ENCODE measurements at places on chromosomes 1 and 21.

DNA sequence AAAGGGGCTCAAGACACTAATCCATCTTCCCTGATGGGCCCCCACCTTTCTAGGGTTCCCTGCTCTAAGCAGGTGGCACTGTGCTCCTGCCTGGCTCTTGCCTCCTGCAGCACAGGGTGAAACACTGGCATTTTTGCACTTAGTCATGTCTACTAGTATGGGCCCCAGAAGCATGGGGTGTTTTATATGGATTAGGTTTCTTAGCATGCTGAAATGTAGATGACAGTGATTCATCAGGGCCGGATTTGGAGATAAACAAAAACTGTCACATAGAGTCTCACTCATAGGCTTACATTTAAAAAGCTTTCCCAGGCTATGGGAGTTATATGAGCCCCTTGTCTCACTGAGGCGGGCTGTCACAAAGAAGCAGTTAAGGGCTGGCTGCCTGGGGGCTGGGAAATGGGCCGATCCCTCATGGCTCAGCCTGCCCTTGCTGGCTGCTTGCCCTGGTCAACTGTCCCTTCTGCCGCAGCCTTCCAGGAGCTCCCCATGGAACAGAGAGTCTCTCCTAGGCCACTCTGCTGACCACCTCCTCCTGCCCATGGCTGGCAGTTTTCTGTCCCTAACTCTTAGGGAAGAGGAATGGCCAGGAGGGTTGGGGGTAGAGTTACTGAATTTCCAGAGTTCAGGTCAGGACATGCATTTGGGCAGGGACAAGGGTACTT lies 6.5 kb downstream of the GALNT2 start:
- DNase-seq: no peak

- peak; percentile 84 for DNase-seq
Observed at GRCh38 chr1:147515045-147515869, 26.0 kb upstream of the BCL9 start.

GRCh38 chr1:237858992-237859391 lies 31.7 kb downstream of the ZP4 start:
- DNase-seq: no peak

- no peak for DNase-seq
Observed at GRCh38 chr1:226541631-226542622, 6.6 kb upstream of the STUM start.

- DNase-seq: no peak
Observed at GRCh38 chr1:178946416-178946815, 75.5 kb upstream of the ANGPTL1 start.

DNA sequence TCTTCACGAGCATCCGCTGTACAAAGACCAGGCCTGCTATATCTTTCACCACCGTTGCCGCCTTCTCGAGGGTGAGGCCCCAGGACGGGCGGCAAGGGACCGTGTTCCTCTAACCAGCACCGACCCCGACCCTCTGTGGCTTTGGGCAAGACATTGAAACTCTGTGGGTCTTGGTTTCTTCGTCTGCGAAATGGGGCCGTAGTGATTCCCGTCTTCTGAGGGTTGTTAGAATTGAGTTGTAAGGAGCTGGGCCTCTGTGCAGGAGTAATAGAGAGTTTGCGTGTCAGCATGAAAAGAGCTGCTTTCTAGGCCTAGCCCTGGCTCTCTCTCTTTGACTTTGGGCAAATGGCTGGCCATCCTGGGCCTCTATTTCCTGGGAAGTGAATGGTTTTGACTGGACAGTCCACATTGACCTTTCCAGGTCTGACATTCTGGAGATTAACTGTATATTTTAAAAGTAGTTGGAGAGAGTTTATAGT lies 591 bp downstream of the MRPL37 start:
- no peak for DNase-seq

DNA sequence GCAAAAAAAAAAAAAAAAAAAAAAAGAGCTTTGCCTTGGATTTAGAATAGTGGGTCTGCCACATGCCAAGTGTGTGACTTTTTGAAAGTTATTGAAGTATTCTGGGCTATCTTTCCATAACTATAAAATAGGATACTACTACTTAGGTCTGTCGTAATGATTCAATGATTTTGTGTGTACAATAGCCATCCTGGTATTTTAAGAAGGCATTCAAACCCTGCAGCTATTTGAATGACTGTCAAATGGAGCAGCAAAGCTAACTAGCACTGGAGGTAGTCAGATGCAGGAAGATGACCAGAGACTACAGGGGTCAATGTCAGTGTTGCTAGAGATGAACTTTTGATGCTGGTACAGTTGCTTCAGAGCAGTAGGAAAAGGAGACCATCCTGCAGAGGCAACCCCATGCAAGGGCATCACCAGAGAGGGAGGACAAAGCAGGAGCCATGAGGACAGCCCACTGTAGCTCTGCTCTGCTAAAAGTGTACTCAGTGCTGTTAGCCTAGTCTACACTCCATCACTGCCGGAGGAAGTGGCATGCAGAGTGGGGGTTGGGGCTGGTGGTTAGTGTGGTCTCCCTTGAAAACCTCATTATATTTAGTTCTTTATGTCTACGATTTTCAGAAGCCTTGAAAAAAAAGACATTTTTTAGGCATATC lies 29.0 kb downstream of the DUSP10 start:
- no peak for DNase-seq

DNA sequence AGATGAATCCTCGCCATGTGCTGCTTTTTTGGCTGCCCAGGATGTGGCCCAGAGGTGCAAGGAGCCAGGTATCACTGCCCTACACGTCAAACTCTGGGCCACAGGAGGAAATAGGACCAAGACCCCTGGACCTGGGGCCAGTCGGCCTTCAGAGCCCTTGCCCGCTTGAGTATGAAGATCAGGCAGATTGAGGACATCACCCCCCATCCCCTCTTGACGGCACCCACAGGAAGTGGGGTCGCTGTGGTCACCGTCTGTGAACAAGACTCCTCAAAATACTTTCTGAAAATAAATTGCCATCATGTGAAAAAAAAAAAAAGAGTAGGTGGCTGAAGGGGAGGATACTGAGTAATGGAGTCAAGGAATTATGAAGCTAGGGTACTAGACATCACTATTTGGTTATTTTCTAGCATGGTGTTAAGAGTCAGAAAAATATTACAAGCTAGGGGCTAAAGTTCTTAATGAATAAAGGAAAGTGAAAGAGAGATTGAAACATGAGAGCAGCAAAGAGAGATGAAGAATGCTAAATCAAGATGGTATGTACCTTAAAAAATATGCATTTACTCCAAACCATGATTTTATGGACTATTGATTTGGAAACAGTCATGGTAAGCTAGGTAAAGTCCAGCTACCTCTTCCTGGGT lies 84.9 kb downstream of the CLEC20A start:
- no peak for DNase-seq

DNA sequence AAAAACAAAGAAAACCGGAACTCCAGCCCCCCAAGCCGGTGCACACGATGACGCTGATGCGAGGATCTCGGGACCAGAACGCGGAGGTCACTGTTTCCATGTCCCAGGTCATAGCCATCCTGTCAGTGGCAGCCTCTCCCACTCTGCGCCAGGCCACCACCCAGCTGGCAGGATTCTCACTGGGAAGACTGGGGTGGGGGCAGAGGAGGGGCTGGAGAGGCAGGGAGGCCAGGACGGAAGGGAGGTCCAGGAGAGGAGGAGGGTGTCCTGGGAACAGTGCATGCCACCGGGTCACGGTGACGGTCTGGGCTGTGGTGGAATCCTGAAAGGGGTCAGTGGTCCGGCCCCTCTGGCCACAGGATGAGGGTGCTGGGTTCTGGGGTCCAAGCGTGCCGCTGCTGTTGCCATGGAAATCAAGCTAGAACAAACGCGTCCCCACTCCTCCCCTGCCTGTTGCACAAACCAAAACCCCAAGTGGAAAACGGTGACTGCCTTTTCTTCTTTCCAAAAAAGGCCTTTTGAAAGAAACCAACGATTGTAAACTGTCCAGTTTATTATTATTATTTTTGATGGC lies 26.1 kb downstream of the MRPL37 start:
- no peak for DNase-seq

DNA sequence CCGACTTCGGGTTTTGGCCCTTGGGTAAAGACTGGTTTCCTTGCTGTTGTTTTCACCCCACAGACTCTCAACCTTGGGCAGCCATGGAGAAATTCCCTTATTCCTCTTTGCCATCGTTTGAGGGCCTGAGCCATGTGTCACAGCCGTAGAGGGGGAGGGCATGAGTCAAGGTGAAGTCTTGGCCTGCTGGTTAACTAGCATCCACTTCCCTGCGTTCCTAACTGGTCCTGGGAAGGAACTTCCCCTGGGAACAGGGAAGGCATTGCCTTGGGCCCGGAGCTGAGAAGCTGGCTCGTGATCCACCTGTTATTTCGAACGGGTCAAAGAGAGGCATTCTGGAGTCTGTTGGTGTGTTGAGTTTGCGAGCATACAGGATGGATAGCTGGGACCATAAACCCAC lies 464.9 kb downstream of the CAMTA1 start:
- DNase-seq: no peak

DNA sequence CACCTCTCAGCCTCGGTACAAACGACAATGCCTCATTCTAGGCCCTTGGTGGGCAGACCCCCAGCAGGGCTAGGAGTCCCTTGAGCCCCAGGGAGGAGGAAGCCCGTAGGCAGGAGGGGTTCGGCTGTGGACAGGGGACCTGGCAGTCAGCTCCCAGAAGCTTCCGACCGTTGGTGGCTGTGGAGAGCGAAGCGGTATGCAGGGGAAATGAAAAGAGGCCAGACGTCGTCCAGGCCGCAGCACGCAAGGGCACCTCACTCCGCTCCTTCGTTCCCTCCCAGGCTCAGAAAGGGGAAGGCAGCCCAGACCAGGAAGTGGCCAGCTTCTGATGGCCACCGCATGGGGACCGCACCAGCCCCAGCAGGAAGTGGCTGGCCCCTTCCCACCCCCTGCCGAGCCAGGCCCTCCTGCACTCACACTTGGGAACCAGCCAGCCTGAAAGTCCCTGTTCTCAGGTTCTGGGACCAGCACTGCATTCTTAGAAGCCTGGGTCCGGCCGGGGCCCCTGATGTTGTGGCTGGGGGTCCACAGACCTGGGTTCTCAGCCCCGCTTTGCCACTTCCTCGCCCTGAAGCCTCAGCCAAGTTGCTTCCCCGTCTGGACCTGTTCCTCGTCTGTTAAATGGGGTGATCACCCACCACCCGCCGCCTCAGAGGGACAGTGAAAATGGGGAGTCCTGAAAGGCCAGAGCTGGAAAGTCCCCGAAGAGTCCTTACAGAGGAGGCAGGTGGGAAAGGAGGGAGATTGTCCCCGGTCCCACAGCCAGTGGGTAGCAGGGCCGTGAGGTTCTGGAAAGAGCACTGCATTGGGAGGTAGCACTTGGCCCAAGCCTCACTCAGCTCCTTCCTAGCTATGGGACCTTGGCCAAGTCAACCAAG lies 104.0 kb upstream of the RUNX3 start:
- DNase-seq: no peak

DNA sequence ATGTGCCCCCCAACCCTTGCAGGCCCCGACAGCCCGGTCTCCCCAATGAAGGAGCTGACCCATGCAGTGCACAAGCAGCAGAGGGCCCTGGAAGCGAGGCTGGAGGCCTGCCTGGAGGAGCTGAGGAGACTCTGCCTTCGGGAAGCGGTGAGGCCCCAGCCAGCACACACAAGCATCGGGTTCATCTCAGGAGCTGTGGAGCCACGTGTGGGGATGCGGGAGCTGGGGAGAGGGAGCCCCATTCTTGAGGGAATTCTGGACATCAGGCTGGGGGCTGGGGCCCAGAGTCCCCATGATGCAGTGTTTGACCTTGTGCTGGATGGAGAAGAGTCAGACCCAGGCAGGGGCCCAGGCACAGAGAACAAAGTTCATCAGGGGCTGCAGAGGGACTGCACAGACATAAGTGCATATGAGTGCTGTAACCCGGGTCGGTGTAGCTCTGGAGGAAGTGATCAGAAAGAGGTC lies 4.8 kb downstream of the INAVA start:
- no peak for DNase-seq

GRCh38 chr21:34531399-34531798 lies 19.4 kb upstream of the KCNE1 start:
- no peak for DNase-seq

GRCh38 chr1:22296701-22297591 lies 154.0 kb upstream of the WNT4 start:
- DNase-seq: no peak

- no peak for DNase-seq
Observed at GRCh38 chr1:101105877-101106276, 80.3 kb upstream of the DPH5 start.

GRCh38 chr1:183435497-183435896 lies 17.3 kb upstream of the NMNAT2 start:
- no peak for DNase-seq

GRCh38 chr1:178487070-178487615 lies 9.6 kb downstream of the CLEC20A start:
- DNase-seq: no peak

DNA sequence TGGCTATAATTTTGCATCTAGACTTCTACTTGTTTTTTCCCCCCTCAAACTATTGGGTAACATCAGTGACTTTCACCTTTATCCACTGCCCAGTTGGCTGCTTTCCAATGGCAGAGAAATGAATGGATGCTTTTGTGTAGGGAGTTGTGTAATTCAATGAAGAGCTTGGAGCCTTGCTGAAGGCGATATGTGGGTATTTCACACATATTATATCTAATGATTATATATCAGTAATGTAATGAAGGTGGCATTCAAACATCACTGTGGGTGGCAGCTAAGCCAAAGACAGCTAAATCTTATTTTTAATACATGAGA lies 81.2 kb downstream of the TGFB2 start:
- DNase-seq: no peak

DNA sequence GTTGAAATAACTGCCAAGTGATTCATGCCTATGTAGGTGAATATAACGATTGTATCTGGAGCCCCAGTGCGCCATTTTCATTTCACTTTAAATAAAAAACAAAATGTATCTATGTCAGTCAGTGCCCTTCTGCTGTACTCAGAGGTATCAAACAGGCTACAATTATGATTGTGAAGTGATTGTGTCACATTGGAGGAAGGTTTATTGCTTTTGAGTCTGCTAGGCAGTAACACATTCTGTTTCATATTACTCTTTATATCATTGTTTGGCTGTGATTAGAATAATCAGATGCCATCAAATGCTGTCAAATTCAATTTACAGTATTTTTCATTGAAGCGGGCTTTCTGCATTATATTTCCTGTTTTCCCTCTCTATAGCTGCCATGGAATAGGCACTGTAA lies 171.9 kb downstream of the KCTD3 start:
- no peak for DNase-seq

DNA sequence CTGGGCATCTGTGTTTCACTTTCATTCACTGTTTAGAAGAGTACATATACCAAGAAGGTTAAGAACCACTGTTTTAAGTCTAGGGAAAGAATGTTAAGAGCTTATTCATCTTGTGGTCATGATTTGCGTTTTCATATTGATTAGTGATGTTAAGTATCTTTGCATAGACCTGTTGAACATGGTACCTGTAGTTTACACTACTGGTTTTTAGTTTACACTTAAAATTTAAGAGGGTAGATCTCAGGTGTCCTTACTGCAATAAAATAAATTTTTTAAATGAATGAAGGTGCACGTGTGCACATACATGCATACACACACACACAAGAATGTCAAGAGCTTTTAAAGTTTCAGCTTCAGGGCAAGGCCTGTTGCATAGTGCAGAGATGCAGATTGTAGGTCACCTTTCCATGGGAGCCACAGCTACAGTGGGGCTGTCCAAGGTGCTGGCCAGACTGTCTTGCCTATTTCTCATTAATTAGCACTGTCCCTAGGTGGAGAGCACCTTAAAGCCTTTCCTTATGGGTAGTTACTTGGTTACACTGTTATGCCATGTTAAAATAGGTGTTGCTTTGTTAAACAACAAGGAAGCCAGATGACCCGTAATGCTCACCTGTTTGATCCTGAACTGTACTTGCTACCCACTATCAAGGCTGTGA lies 543.0 kb upstream of the DAB1 start:
- DNase-seq: no peak

- no peak for DNase-seq
Observed at GRCh38 chr1:44598167-44598566, 76.1 kb downstream of the TMEM53 start.
